ENCODE measurements at places on chromosomes 3 and 15.
A peak's percentile ranks its signal among the peaks of the same experiment; 100 is the strongest.

GRCh38 chr3:132079147-132079546 lies 44.3 kb upstream of the CPNE4 start:
- no peak for DNase-seq

GRCh38 chr3:60330107-60330506 lies 921.1 kb downstream of the FHIT start:
- no peak for DNase-seq

GRCh38 chr3:38173834-38174418 lies 8.6 kb downstream of the OXSR1 start:
- no peak for DNase-seq

- peak; percentile 22 for DNase-seq
Measured at GRCh38 chr3:150410311-150411105, 2.4 kb downstream of the TSC22D2 start.

DNA sequence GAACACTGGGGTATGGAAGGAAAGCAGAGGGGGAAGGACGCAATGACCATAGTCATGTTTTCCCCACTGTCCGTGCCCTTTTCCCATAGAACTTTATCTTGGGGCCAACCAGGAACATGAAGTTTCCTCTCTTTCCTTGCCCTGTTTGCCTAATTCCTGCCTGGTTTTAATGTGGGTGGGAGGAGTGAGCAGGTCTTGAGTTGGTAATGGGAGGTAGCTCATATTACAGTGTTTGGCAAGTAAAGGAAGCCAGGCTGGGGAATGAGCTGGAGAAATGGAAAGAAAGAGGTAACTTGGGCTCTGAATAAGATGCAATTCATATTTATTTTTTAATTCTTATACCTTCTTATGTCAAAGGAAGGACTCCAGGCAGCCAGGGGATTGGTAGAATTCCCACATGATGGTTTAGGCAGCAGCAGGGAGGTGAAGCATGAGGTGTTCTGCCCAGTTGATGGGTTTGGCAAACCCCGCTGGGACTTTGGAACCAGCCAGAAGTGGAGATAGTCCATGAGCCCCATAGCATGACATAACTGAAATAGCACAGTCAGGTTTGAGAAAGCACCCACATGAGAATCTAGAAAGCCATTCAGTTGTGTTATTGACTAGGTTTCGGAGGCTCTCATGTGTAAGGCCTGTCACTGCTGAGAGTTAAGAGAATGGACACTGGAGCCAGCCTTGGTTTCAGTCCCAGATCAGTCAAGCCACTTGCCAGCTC lies 60.0 kb downstream of the CCK start:
- DNase-seq: no peak

- DNase-seq: no peak
Measured at GRCh38 chr15:68618394-68618793, 39.6 kb downstream of the CORO2B start.

- no peak for DNase-seq
Measured at GRCh38 chr15:39834256-39834655, 51.6 kb upstream of the FSIP1 start.

DNA sequence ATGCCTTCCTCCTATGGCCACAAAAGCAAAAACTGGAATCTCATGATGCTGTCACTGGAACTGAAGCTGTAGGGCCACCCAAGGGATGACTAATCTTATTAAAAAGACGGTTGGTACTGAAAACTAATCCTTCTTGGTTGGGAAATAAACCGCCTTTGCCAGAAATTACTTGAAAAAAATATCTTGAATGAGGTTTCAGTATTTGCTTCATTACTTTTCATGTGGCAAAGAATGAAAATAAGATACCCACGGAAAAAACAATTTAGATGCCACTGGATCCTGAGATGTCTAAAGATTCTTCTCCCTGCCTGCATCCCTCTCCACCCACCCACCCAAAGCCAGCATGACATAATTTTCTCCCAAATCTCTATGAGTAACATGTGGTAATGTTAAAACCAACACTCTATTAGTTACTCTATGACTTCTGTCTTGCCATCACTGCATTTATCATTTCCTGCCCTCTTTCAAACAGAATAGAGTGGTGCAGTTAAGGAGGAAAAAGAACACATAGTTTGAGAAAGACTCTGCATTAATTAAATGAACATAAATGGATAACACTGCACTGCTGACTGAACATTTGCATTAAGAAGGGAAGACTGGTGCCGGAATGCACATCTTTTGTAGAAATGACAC lies 111.8 kb upstream of the DPH6 start:
- DNase-seq: no peak

DNA sequence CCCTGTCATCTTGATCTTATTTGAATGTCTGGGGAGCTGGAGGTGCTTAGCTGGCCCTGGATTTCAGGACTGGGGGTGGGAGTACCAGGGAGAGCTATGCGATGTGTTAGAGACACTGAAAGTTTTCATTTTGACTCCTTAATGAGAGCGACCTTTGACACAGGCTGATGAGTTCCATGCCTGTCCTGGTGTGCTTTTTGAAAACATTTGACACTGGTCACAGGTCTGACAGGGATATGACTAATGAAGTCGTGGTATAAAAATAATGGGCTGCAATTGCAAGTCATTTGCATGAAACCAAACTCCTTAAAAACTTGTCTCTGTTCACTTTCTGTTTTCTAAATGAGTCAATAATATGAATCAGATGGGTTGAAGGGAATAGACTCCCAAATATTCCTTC lies 81.9 kb downstream of the MECOM start:
- no peak for DNase-seq

DNA sequence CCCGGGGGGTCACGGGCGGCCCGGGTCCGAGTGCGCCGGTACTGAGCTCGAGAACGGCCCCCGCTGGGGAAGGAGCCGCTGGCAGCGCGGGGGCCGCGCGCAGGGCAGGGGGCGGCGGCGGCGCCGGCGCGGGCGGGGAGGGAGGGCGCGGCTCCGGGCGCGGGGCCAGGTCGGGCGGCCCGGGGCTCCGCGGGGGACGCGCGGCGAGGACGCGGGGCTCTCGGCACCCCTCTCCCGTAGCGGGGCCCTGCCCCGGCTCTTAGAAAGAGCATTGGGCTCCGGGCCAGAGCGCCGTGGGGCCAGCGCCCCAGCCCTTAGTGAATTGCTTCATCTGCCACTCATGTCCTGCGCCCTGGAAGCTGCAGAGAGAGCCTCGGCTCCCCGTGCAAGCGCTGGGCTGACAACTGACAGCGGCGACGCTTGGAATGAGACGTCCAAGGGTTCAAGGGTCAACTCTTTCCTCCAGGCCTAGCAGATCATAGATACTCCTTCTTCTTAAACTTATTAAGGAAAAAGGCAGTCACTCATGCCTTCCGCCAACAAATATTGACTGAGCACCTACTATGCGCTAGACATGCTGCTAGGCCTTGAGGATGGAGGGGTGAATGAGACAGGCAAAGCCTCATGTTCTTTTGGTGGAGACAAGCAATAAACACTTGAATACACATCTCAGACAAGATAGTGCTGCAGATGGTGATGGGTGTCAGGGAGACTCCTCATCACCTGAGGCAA lies 140.8 kb downstream of the SMAD6 start:
- no peak for DNase-seq

- DNase-seq: no peak
Measured at GRCh38 chr3:141804447-141804777, 41.2 kb downstream of the GRK7 start.

GRCh38 chr15:41827290-41827879 lies 507 bp upstream of the JMJD7 start:
- peak; percentile 39 for DNase-seq

DNA sequence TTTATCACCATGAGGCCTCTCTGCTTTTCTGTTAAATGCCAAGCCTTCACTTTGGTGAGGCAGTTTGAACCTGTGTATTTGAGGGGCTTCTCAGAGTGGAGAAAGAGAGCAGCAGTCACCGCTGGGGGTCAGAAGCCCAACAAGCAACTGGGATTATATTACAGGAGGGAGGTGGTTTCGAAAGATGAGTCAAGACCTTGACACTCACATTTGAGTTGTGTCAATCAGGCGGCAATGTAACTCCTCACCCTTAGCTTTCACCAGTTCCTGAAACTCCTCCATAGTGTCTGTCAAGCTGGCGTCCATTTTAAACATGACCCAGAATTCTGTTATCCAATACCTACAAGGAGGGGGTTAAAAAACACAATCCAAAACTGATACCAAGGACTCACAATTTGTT lies 46.5 kb downstream of the RASGRP1 start:
- DNase-seq: no peak

GRCh38 chr15:36775209-36775608 lies 195.8 kb downstream of the CDIN1 start:
- DNase-seq: no peak

DNA sequence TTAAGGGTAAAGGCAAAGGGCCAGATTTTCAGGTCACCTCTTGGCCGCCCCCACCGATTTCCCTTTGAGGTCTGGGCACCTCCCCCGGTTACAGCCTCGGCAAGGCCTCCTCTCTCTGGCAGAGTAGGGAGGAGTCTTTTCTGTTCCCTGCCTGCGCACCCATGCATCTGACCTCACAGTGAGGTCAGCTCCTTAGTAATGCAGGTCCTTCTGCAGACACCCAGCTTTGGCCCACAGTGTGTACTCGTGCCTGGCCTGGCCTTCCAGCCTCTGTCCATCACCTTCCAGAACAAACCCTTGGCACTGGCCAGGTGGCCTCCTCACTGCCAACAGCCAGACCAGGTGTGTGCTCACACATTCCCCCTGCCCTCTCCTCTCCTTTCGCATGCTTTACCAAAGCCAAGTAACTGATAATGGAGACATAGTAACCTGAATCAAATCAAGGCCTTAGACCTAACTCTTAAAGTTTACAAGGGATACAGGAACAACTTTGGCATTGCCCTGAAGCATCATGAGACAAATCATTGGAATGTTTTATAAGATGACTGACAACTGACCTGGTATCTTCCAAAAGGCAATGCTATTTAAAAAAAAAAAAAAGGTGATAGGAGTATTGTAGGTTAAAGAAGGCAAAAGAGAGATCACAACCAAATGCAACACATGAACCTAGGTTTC lies 61.3 kb downstream of the CORO2B start:
- no peak for DNase-seq

GRCh38 chr15:42218953-42219592 lies 11.0 kb upstream of the VPS39 start:
- no peak for DNase-seq

DNA sequence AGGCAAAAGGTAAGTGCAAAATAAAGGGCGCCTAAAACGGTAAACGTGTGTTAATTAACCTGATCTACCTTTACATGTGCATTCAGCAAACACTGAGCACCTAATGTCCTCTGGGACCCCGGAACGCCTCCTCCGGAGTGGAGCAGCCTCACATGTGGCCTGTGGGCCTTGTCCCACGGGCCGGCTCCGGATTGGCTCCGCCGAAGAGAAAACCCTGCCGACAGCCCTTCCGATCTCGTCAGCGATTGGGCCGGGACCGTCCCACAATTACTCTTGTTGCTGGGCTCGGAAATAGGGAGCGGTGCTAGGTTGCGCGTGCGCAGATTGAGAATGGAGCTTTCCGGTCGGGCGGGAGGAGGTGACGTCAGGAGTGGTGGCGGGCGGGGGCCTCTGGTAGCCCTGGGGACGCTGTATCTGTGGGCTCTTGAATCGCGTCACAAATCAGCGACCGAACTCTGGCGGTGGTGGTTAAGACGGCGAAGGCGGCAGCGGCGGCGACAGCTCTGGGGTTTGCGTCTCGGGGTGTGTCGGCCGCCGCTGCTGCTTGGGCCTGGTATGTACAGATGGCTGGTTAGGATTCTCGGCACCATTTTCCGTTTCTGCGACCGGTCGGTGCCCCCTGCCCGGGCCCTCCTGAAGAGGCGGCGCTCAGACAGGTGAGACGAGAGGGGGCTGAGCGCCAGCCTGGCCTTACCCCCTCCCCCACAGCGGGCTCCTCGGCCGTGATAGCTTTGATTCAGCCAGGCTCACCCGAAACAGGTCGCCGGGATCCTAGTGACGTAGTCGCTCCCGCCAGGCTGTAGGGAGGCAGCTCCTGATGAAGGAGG lies at the start of gene SENP2:
TSS of gene SENP2 (plus strand) at position 437 of the 827 bp plus-strand sequence. CDS start at position 556, 119 bp downstream.
- peak; percentile 99 for DNase-seq

DNA sequence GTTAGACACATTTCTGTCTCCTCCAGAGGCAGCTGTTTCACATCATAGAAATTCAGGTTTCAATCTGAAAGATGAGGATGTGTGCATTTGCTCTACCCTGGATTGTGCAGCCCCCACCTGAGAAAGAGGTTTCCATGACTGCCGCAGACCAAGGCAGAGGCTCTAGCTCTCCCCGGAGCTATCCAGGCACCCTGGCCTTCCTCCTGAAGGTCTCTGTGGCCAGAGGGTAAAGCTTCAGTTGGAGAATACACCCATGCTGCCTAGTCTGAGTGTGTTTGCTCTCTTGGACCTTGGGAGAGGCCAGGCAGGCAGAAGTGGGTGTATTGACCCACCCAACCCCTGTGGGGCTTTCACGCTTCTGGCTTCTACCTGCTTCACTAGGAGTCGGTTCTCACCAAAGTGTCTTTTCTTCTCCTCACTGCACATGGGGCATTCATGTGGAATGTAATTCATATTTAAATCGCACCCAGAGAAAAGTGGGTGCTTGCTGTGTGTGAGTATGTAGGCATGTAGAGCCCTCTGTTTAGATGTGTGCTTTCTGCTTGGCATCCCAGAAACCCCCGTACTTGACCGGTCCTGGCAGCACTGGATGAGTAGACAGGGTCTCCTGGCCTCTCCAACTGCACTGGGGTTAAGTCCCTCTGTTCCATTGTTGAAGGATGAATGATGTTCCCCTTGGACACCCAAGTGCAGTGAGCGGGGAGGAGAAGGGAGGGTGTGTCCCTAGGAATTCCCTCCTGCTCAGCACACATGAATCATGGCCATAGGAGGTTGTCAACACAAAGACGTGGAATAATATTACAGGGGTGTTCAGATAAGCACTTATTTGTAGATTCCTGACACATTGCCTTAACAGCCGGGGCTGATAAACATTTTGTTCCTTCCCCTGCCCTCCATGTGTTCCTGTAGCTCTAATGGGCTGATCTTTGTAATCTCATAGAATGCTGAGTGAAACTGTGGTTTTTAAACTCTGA lies 20.3 kb upstream of the RAB6B start:
- no peak for DNase-seq

DNA sequence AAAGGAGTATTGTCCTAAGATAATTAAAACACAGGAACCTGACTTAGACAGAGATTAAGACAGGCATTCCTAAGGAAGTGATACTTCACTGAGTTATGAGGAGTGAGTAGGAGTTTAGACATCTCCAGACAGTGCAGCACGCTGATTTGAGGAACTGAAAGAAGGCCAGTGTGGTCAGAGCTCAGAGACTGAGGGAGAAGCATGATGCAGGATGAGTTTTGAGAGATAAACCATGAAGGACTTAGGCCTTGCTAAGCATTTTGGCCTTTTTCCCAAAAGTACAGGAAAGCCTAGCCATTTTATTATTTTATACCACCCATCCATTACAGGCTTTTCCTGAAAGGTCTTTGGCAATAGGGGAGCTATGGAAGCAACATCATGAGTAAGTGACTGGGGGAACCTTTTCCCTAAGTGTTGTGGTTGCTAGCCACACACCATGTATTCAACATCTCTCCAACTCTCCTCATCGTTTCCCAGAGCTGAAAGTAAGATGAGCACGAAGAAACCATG lies 375.6 kb upstream of the TPRG1 start:
- no peak for DNase-seq

DNA sequence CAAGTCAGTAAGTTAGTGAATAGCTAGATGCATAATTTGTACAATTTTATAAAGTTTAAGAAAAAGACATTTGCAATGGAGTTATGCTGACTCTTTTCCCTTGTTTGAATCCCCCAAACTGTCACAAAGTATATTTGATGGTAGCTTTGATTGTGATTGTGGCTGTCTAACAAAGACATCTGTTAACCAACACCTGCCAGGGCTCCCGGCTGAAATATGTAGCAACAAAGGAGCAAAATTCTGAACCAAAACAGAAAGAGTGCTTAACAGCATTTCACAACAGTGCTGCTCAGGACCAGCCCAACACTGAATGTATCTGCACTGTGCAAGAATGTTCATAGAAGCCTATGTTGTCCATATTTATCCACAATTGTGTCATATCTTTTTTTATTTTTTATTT lies 39.4 kb downstream of the LEO1 start:
- DNase-seq: no peak

- no peak for DNase-seq
Measured at GRCh38 chr15:96125721-96126415, 204.6 kb upstream of the NR2F2 start.
